ENCODE measurements at places on chromosomes 4 and X.

GRCh38 chr4:168882650-168883233 is 127.3 kb downstream of the CBR4 start:
- DNase-seq = no peak

GRCh38 chr4:17613761-17614415 is 553 bp upstream of the MED28 start:
- peak; percentile 39 for DNase-seq

- DNase-seq = no peak
Observed at GRCh38 chr4:7657545-7658297, 223.0 kb upstream of the PSAPL1 start.

- peak; percentile 12 for DNase-seq
Observed at GRCh38 chrX:1591863-1592469, 562 bp downstream of the AKAP17A start.

- no peak for DNase-seq
Observed at GRCh38 chrX:136585960-136586359, 53.9 kb downstream of the VGLL1 start.

DNA sequence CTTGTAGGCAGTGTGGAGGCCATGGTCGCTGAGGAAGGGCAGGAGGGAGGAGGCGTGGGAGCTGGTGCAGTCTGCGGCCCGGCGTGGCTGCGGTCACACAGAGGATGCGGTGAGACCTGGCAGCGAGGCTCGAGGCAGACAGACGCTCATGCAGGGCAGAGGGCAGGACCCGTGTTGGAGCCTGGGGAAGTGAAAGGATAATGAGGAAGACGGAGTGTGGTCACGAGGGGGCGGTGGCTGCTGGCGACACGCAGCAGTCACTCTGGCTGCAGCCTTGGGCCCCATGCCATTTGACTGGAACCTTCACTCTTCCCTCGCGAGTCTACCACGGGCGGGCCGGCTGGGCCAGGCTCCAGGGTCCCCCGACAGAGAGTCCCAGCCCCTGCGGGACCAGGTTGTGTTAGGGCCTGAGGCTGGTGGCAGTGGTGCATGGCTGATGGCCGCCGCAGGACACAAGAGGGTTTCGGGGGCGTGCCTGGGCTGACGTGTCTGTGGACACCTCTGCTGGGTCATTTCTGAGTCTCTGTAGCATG is 68.8 kb upstream of the HGFAC start:
- no peak for DNase-seq

DNA sequence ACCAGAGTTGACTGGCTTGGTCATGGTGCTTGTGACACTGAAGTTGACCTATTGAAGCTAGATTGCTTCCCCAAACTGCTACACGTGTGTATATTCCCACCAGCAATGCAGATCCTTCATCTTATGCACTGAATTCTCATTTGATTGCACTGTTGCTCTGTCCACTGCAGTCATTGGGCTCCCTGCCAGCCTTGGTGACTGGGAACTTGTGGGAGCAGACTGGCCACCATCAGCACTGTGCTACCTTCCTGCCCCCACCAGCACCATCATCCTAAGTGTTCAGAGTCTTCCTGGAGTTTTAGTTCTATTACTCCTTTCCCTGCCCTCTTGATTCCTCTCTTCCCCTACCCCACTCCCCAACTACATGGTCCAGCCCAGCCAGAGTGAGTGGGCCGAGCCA is 117.7 kb upstream of the PRPS2 start:
- no peak for DNase-seq

- no peak for DNase-seq
Observed at GRCh38 chr4:165203541-165204461, 3.6 kb upstream of the KLHL2 start.

DNA sequence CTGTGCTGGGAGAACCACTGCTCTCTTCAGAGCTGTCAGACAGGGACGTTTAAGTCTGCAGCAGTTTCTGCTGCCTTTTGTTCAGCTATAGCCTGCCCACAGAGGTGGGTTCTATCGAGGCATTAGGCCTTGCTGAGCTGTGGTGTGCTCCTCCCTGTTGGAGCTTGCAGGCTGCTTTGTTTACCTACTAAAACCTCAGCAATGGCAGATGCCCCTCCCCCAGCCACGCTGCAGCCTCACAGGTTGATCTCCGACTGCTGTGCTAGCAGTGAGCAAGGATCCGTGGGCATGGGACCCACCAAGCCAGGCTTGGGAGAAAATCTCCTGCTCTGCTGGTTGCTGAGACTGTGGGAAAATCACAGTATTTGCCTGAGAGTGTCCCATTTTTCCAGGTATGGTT is 133.8 kb upstream of the UBQLN2 start:
- no peak for DNase-seq

- no peak for DNase-seq
Observed at GRCh38 chrX:153828723-153829548, 1.4 kb downstream of the PDZD4 start.

- no peak for DNase-seq
Observed at GRCh38 chrX:111283446-111283845, 13.2 kb upstream of the CAPN6 start.

- DNase-seq = no peak
Observed at GRCh38 chrX:22634751-22635150, 362.0 kb downstream of the CBLL2 start.

DNA sequence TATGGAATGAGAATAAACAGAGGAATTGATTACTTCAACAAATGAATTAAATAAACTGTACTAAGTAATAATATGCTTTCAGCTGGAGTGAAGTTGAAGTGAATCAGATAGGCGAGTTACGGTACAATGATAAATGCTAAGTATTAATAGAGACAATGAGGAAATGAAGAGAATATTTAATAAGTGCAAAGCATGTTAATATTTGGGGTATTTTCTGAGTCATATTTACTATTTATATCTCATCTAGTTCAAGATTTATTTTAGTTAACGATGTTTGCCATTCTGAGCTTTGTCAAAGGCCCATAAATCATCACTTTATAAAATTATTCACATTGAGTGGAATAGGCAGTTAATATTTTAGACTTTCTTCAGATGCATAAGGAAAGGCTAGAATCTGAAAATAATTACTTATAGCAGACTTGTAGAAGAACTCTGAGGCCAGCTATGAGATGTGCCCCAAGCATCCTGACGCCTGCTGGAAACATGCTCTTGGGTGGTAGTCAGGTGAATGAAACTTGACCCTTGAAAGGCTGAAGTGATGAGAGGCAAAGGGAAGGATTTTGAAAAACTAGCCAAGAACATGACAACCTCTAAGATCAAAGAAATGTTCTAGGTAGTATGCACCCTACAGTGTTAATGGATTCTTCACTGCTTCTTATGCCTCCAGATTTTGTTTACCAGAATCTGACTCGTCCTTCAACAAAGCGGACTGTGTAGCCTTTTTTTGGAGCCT is 133.8 kb upstream of the STIM2 start:
- DNase-seq = no peak

DNA sequence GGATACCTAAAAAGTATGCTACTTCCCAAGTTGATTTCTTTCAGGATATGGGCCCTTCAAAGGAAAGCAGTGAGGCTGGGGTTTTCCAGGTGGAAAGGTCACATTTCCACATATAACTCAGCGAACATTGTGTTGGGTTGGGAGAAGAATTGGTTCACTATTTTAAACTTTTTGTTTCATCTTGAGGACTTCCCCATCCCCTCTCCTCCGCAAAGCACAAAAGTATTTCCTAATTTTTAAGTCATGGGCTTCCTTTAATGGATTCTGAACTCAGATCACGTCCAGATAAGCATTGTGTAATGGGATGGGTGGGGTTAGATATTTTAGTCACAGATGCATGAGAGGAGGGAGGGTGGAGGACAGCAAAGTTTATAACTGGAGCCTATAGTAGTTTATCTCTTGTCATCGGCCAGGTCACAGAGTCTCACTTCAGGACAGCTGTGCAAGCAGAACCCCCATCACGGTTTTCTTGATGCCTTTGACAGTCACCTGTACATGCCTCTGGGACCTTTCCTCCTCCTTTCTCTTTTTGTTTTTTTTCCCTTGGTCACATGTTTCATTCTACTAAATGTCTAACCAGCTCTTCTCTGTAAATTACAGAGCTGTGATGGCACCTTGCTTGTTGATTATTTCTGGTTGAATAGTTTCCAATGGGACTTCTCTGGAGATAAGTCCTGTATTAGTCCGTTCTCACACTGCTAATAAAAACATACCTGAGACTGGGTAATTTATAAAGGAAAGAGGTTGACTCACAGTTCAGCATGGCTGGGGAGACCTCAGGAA is 115.4 kb downstream of the PTTG2 start:
- peak; percentile 25 for DNase-seq

DNA sequence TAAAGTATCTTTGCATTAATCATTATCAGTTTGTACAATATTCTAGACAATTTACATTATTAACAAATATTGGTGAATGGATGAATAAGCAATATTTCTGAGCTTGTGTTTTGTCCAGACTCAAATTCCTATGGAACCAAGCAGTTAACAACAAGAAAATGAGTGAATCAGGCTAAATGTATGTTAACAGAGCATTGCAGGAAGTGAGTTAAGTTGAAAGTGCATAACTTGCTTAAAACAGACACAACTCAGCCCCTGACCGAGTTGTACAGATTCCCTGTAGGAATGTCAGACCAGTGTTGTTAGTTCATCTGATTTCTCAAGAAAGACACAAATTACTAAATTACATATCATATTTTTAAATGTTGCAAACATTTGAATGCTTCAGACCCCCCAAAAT is 23.7 kb upstream of the CSN1S1 start:
- no peak for DNase-seq

- DNase-seq = peak; percentile 36
Observed at GRCh38 chrX:8647176-8647575, 84.8 kb downstream of the ANOS1 start.
